ENCODE measurements at places on chromosomes 7 and 10.

- no peak for DNase-seq
Measured at GRCh38 chr10:56623064-56623463, 262.0 kb upstream of the ZWINT start.

DNA sequence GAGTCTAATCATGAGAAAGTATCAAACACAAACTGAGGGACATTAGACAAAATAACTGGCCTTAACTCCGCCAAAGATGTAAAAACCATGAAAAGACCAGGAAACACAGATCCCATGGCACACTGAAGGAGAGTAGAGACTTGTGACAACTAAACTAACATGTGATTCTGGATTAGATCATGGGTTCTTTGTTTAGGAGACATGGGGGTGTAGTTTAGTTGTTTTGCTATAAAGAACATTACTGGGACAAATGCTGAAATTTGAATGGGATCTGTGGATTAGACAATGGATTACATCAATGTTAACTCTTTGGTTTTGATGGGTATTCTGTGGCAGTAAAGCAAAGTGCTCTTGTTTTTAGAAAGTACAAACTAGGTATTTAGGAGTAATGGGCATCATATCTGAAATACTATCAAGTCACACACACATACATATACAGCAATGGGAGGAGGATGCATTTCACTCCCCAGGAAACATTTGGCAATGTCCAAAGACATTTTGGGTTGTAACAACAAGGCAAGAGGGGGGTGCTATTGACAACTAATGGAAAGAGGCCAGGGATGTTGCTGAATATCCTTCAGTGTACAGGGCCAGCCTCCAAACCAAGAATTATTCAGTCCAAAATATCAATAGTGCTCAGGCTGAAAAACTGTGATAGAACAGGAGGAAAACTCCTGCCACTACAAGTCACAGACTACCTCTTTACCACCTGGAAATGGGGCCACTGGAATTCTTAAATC, 32.4 kb downstream of the WAPL start:
- DNase-seq = no peak

GRCh38 chr7:72335561-72336381, 76.4 kb downstream of the CALN1 start:
- DNase-seq = no peak

GRCh38 chr7:1053816-1054370, 9.5 kb downstream of the GPR146 start:
- DNase-seq = no peak

DNA sequence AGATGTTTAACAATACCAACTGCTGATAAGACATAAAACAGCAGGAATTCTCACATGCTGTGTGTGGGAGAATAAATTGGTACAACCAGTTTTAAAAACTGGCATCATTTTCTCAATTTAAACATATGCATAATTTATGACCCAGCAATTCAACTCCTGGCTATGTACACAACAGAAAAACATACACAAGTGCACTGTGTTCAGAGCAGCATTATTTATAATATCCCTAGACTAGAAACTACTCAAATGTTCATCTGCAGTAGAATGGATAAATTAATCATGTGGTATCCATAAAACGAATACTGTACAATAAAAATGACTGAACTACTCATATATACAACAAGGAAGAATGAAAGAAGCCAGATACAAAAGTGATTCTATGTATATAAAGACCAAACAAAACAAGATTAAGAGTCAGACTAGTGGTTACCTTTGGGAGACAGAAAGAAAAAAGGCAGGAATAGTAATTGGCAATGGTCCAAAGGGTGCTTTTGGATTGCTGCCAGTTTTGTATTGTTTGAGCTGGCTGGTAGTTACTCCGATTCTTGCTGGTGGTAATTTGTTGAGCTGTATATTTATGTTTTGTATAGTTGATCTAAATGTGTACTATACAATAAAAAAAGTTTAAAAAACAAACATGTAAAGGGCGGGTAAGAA, 306.0 kb downstream of the TFEC start:
- no peak for DNase-seq

- DNase-seq = no peak
Measured at GRCh38 chr10:60989400-60989876, 45.5 kb upstream of the RHOBTB1 start.

DNA sequence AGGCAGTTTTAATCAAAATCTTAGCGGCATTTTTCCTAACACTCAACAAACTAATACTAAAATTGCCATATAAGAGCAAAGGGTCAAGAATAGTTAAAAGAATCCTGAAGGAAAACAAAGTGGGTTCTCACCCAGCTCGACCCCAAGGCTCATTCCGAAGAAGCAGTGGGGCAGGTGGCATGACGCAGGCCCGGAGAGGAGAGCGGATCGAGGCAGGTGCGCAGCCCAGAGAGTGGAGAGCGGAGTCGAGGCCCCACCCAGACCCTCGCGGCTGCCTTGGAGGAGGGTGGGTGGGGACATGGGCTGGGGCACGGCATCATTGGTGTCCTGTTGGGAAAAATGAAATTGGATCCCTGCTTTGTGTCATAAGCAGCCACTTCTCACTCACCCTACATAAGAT, 109.8 kb downstream of the INPP5A start:
- DNase-seq = no peak

GRCh38 chr7:33640741-33641140, 264.6 kb upstream of the BMPER start:
- peak; percentile 57 for DNase-seq

DNA sequence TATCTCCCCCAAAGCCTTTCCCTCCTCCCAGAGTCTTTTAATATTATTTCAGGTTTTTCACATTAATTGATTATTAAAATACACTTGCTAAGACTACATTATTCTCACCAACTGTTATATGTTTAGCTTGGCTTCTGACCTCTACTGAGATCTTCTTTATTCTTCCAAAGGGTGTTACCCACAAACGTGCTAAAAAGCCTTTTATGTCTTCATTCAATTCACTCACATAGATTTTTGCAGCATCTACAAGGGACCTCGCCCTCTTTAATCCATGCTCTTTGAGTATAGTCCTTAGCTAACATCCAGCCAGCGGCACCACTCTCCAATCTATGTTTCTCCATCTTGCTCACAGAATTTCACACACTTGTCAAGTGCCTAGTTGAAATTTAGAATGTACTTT, 115.9 kb downstream of the HIPK2 start:
- DNase-seq = no peak

DNA sequence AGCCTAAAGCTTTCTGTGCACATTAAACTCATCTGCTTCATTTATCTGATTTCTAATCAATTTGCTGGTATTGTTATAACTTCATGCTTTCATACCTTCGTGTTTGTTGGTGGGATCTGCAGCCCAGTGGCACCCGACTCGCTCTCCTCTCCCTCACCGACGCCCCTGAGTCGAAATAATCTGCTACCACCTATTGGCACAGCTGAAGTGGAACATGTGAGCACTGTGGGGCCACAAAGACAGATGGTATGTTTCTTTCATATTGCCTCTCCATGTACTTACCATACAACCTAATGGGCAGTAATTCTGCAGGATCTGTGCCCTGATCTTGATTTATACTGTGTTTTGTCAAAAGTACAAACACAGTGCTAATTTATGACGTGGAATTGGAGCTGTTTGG, 12.4 kb downstream of the DNAJC9 start:
- DNase-seq = no peak

DNA sequence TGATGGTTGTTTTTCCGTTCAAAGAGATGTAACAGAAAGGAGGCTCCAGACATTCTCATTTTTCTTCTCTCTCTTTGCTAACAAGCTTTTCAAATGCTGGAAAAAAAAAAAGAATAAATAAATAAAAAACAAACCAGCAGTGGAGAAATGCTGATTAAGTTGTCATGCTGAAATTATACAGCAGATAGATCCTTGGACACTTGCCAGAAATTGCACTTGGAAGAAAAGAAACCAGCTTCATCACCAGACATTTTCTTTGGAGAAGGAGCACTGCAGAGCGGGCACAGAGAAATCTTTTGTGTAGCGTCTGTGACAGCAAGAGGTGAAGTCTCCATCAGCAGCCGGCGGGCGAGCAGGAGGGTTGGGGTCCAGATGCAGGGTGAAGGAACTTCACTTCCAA, 55.8 kb downstream of the CLRN3 start:
- DNase-seq = no peak

GRCh38 chr10:78759456-78760120, 309.2 kb upstream of the ZMIZ1 start:
- DNase-seq = no peak

Measured in AG10803 (cell line).